Uterus (tissue), 4 donors: ENCODE measurements at places on chromosomes 1 and 21. TPM values are rescaled to one million over a fixed set of nuclear protein-coding genes. Genes with fewer than 3 reads are reported as not detected.

- H3K27me3 ChIP-seq: no peaks in the 10 kb centered on the region
- H3K27ac ChIP-seq: no peak overlapping the region
- H3K36me3 ChIP-seq: no peaks in the 10 kb centered on the region
- DNase-seq: no peak
Measured at GRCh38 chr1:32774464-32774808, 42.7 kb downstream of the YARS1 start.

GRCh38 chr21:45378258-45378966 lies 26.6 kb upstream of the COL18A1 start:
- no peak overlapping the region for H3K27ac ChIP-seq
- DNase-seq: peak; percentile 13
- no peaks in the 10 kb centered on the region for H3K36me3 ChIP-seq
- no peaks in the 10 kb centered on the region for H3K27me3 ChIP-seq
- H3K4me3 ChIP-seq: no peak overlapping the region

- H3K27me3 ChIP-seq: no peaks in the 10 kb centered on the region
- H3K27ac ChIP-seq: no peak overlapping the region
- no peak for DNase-seq
- H3K4me1 ChIP-seq: no peaks in the 10 kb centered on the region
- no peaks in the 10 kb centered on the region for H3K36me3 ChIP-seq
Measured at GRCh38 chr1:85283475-85284199, 7.2 kb upstream of the BCL10 start.

DNA sequence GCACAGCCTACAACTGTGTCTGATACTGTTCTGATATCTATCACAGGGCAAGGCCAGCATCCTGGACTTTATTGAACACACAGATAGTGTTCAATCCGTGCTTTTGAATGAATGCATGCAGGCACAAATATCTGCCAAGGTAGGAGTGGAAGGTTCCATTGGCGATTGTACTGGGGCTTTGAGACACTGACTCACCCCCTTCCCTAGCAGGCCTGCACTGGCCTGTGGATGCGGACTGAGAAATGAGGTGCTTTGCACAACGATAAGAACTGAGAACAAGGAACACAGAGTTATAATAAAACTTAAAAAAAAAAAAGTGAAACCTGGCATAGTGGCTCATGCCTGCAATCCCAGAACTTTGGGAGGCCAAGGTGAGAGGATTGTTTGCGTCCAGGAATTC lies 62.4 kb upstream of the NGF start:
- no peak overlapping the region for H3K4me3 ChIP-seq
- no peak overlapping the region for H3K27ac ChIP-seq
- H3K4me1 ChIP-seq: no peaks in the 10 kb centered on the region
- no peak for DNase-seq
- no peaks in the 10 kb centered on the region for H3K27me3 ChIP-seq
- no peaks in the 10 kb centered on the region for H3K36me3 ChIP-seq

GRCh38 chr1:228042508-228042907 lies 35.7 kb downstream of the WNT3A start:
- no peak overlapping the region for H3K27ac ChIP-seq
- H3K4me1 ChIP-seq: no peaks in the 10 kb centered on the region
- DNase-seq: no peak
- H3K27me3 ChIP-seq: no peaks in the 10 kb centered on the region

GRCh38 chr1:89546082-89546889 lies 21.7 kb downstream of the LRRC8B start:
- no peaks in the 10 kb centered on the region for H3K4me1 ChIP-seq
- H3K27me3 ChIP-seq: no peaks in the 10 kb centered on the region
- no peaks in the 10 kb centered on the region for H3K36me3 ChIP-seq
- H3K4me3 ChIP-seq: no peak overlapping the region

GRCh38 chr1:175893192-175893591 lies 149.8 kb upstream of the TNR start:
- H3K36me3 ChIP-seq: no peaks in the 10 kb centered on the region
- no peak overlapping the region for H3K27ac ChIP-seq
- H3K4me3 ChIP-seq: no peak overlapping the region
- no peaks in the 10 kb centered on the region for H3K4me1 ChIP-seq

DNA sequence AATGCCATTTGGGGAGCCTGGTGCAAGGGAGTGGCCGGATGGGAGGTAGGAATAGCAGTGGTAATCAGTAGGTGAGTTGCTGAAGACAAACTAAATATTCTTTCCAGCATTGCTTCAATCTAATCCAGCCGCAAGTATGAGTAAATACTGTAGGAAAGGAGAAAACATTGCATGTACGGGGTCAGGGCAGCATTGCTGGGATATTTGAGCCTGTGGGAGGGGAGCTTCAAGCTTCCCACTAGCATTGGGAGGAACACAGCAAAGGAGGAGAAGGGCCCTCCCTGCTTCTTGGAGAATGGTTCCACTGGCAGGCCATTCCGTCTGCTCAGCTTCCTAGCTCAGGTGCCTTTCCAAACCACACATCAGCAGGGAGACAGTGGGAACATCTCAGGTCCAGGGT lies 15.2 kb downstream of the CAPN2 start:
- peak overlapping the region; percentile 65 for H3K27ac ChIP-seq
- no peak overlapping the region for H3K4me3 ChIP-seq
- H3K27me3 ChIP-seq: no peaks in the 10 kb centered on the region
- no peak for DNase-seq

- peak overlapping the region; percentile 75 for H3K27ac ChIP-seq
- H3K4me1 ChIP-seq: peaks cover 13% of the 10 kb centered on the region
- H3K36me3 ChIP-seq: no peaks in the 10 kb centered on the region
- no peaks in the 10 kb centered on the region for H3K27me3 ChIP-seq
- DNase-seq: peak; percentile 55
Measured at GRCh38 chr1:221335161-221336101, 406.5 kb downstream of the DUSP10 start.

- no peaks in the 10 kb centered on the region for H3K4me1 ChIP-seq
- DNase-seq: no peak
- no peak overlapping the region for H3K4me3 ChIP-seq
Measured at GRCh38 chr1:17916702-17917101, 161.6 kb downstream of the ACTL8 start.

DNA sequence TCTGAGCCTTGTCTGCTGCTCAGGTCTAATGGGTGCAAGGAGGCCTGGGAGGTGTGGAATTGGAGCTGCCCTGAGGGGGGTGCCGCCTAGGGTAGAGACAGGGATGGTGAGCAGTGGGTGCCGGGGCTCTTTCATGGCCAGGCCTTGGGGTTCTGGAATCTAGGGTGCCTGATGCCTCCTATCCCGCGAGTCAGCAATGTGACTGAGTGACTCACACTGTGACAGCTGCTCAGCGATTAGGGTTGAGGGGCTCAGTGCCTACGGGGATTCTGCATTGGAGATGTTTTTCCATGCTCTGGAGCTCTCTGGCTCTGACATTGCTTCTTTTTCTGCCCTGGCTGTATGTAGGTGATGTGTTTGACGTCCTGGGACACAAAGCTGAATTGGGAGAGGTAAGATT lies 16.8 kb downstream of the ATP8B2 start:
- no peak overlapping the region for H3K27ac ChIP-seq
- H3K4me3 ChIP-seq: no peak overlapping the region
- no peaks in the 10 kb centered on the region for H3K36me3 ChIP-seq
- no peaks in the 10 kb centered on the region for H3K4me1 ChIP-seq
- H3K27me3 ChIP-seq: no peaks in the 10 kb centered on the region

- H3K4me1 ChIP-seq: no peaks in the 10 kb centered on the region
- H3K36me3 ChIP-seq: no peaks in the 10 kb centered on the region
- peaks cover 4% of the 10 kb centered on the region for H3K27me3 ChIP-seq
- H3K27ac ChIP-seq: no peak overlapping the region
- no peak for DNase-seq
Measured at GRCh38 chr1:22288593-22289241, 145.8 kb upstream of the WNT4 start.

- H3K27me3 ChIP-seq: no peaks in the 10 kb centered on the region
- H3K27ac ChIP-seq: peak overlapping the region; percentile 13
- DNase-seq: no peak
- no peak overlapping the region for H3K4me3 ChIP-seq
- no peaks in the 10 kb centered on the region for H3K4me1 ChIP-seq
Measured at GRCh38 chr1:205144751-205145150, 23.0 kb upstream of the RBBP5 start.

- no peaks in the 10 kb centered on the region for H3K27me3 ChIP-seq
- H3K36me3 ChIP-seq: no peaks in the 10 kb centered on the region
- H3K4me1 ChIP-seq: no peaks in the 10 kb centered on the region
- H3K27ac ChIP-seq: no peak overlapping the region
- H3K4me3 ChIP-seq: no peak overlapping the region
- DNase-seq: no peak
Measured at GRCh38 chr21:42539342-42539741, 25.7 kb downstream of the SLC37A1 start.

GRCh38 chr1:10897981-10898728 lies 101.7 kb upstream of the CASZ1 start:
- H3K36me3 ChIP-seq: no peaks in the 10 kb centered on the region
- no peak for DNase-seq
- H3K4me1 ChIP-seq: no peaks in the 10 kb centered on the region

DNA sequence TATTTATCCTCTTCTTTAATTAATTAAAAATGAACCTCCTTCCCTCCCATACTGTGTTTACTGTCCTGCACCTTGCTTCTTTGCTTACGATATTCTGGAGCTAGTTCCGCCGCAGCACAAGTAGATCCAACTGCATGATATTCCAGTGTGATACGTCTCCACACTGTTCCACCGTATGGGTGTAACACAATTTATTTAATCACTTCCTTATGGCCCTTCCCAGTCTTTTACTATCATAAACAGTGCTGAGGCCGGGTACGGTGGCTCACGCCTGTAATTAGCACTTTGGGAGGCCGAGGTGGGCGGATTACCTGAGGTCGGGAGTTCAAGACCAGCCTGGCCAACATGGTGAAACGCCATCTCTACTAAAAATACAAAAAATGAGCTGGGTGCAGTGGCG lies 25.7 kb downstream of the CNST start:
- no peaks in the 10 kb centered on the region for H3K4me1 ChIP-seq
- H3K36me3 ChIP-seq: no peaks in the 10 kb centered on the region
- DNase-seq: no peak
- H3K27me3 ChIP-seq: no peaks in the 10 kb centered on the region
- peak overlapping the region; percentile 16 for H3K27ac ChIP-seq
- H3K4me3 ChIP-seq: no peak overlapping the region

DNA sequence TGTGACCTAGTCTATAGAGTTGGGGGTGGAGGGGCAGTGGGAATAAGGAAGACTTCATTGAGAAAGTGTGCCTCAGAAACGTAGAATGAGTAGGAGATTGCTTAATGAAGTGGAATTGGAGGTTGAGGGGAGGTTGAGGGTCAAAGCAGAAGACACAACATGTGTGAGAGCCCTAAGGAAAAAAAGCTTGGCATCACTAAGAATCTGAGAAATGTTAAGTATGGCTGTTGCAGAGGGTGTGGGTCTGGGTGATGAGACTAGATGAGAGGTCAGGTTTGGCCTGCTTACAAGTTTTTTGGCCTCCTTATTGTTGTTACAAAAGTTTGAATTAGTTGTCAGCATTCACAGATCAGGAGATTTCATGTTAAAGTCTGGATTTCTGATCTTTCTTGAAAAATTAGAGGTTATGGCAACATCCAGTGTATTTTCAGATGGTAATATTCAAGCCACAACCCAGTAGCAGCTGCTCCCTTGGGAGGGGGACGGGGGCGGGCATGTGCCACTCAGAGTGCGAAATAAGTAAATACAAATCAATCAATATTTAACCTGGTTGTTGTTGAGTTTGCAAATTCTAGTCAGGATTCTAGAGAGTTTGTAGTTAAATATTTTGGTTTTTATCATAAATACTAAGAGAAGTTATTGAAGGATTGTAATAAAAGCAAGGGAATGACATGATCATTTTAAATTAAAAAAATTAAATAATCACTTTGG lies 4.3 kb downstream of the MAN1A2 start:
- H3K4me3 ChIP-seq: no peak overlapping the region
- peaks cover 7% of the 10 kb centered on the region for H3K4me1 ChIP-seq
- no peak for DNase-seq
- H3K27me3 ChIP-seq: no peaks in the 10 kb centered on the region

GRCh38 chr1:173474097-173474779 lies 2.9 kb upstream of the PRDX6 start:
- H3K27me3 ChIP-seq: no peaks in the 10 kb centered on the region
- H3K4me1 ChIP-seq: peaks cover 5% of the 10 kb centered on the region
- H3K27ac ChIP-seq: peak overlapping the region; percentile 93
- H3K4me3 ChIP-seq: no peak overlapping the region

GRCh38 chr1:200226268-200226968 lies 183.4 kb downstream of the ZNF281 start:
- no peak overlapping the region for H3K4me3 ChIP-seq
- no peaks in the 10 kb centered on the region for H3K4me1 ChIP-seq
- H3K36me3 ChIP-seq: no peaks in the 10 kb centered on the region
- no peak overlapping the region for H3K27ac ChIP-seq
- no peak for DNase-seq

DNA sequence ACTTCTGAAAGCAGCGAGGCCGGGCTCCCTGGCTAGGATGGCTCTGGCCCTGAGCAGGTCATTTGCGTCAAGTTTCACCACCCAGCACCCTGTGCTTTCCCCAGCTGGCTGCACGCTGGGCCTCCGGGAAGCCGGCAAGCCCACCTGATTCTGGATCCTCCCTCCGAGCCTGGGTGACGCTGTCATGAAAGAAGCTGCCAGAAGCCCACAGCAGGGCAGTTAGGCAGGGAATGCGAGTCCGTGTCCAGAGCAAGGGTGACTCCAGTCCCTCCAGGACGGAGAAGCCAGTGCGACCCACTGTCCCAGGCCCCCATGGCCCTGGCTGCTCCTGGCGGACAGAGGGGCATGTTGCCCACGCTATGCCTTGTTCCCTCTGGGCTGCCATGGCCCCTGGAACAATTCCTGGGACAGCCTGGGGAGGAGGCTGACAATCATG lies 44.4 kb upstream of the PCBP3 start:
- no peak overlapping the region for H3K4me3 ChIP-seq
- DNase-seq: no peak
- H3K27ac ChIP-seq: no peak overlapping the region
- H3K4me1 ChIP-seq: no peaks in the 10 kb centered on the region

- no peaks in the 10 kb centered on the region for H3K36me3 ChIP-seq
- no peaks in the 10 kb centered on the region for H3K4me1 ChIP-seq
Measured at GRCh38 chr1:225987491-225988316, 11.4 kb downstream of the SDE2 start.

Gene SHISAL2A
- 0.49 TPM for total RNA-seq

Gene EDN2
- total RNA-seq: not detected

Gene SPRR2B
- not detected for total RNA-seq

Gene OR2T3
- not detected for total RNA-seq

Gene MYBPHL
- not detected for total RNA-seq

Gene G0S2
- total RNA-seq: not detected
